Head of caudate nucleus (tissue), 42 donors: ENCODE measurements at places on chromosomes 13 and 19.

- no peak for DNase-seq
These were observed 18.5 kb downstream of the TNFRSF19 start for GRCh38 chr13:23588666-23589065.

GRCh38 chr19:45156751-45157150 lies 4.0 kb downstream of the NKPD1 start:
- no peak for DNase-seq

DNA sequence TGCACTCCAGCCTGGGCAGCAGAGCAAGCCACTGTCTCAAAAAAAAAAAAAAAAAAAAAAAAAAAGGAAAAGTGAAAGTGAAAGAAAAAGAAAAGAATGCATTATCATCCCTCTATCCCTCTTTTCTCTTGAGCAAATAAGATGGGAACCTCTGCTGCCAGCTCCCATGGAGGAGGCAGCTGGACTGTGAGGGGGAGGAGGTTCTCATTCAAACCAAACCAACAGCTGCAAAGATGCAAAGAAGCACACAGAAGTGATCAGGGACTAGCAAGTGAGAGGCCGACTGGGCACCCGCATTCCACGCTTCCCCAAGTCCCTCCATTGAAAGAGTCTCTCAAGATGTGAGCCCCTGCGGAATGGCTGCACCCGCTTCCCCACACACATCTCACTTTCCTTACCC lies 63.5 kb downstream of the TSHZ3 start:
- no peak for DNase-seq

- DNase-seq, result peak; percentile 43
These were observed 37.9 kb downstream of the MBNL2 start for GRCh38 chr13:97259798-97260714.

GRCh38 chr13:38419312-38419873 lies 69.7 kb downstream of the UFM1 start:
- DNase-seq, result no peak

DNA sequence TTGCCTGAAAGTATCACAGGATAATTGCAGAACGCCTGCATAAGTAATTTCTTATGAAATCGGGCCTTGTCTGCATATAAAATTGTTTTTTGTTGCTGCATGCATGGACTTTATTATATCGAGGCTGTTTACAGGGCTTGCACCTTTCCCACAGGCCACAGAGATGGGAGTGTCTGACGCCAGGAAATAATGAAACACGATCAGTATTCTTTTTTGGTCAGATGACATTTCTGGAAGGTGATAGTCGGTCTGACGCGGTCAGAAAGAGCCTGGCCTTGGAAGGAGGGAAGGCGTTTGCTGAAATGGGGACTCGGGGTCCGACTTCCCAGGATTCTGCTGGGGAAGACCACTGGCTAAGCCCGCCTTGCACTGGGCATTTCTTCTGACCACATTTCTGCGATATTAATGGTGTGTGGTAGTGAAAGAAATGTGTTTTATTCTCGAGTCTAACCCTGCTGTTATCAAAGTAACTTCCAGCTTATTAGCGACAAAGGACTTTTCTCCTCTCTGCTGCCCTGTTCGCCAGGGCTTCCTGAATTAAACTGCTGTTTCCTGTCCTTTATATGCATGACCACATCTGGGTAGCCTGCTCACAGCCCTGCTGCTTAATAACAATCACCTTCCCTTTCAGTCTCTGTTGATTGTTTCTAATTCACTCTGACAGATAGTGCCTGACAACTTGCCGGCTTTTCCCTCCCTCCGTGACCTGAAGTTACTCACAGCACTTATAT lies 11.6 kb upstream of the ZNF536 start:
- peak; percentile 12 for DNase-seq

- DNase-seq, result no peak
These were observed 23.9 kb downstream of the GATAD2A start for GRCh38 chr19:19429361-19429760.

GRCh38 chr13:25171517-25172302 lies at the start of gene AMER2:
TSS of gene AMER2 (minus strand) at chr13:25172288. CDS start at chr13:25171619, 669 bp downstream.
- DNase-seq, result peak; percentile 92

DNA sequence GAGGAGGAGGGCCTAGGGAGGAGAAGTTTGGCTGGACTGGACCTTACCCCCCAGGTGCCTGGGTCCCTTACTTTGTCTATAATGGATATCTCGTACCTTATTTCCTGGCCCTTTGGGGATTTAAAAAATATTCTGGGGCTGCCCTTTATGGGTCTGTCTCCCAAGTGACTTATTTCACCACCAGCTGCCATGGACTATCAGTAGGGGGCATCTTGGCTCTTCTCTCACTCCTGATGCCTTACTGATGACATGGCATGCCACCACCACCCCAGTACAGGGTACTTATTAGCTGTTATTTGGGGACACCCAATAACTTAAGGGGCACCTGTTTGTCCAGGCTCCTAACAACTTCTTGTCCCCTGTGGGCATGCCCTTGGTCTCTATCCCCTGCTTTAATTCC lies 38.0 kb downstream of the NFIX start:
- DNase-seq, result no peak

GRCh38 chr19:33752018-33752800 lies 44.5 kb upstream of the KCTD15 start:
- DNase-seq, result peak; percentile 52

- no peak for DNase-seq
These were observed 19.9 kb downstream of the UHRF1 start for GRCh38 chr19:4929186-4929585.
